ENCODE measurements at places on chromosomes 4 and X.

- no peak for DNase-seq
Observed at GRCh38 chr4:171710743-171711142, 102.5 kb upstream of the GALNTL6 start.

DNA sequence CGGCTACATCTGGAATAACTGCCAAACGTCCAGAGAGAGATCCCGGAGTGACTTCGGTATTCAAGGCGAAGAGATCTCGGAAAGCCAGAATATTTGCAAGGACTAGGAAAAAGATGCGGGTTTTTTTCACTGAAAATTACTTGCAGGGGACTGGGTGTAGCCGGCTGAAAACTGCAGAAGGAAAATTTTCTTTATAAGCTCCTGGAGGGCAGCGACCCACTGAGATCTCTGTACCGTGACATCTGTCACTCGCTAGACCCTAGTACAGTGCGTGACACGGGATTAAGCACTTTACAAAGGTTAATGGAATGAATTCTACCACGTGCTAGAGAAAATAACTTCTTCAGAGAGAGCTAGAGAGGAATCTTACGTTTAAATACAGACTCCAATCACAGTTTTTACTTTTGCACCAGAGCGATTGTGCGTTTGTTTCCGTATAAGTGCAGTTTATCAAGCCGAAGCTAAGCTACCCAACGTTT lies 1.1 kb upstream of the LCORL start:
- DNase-seq: no peak

DNA sequence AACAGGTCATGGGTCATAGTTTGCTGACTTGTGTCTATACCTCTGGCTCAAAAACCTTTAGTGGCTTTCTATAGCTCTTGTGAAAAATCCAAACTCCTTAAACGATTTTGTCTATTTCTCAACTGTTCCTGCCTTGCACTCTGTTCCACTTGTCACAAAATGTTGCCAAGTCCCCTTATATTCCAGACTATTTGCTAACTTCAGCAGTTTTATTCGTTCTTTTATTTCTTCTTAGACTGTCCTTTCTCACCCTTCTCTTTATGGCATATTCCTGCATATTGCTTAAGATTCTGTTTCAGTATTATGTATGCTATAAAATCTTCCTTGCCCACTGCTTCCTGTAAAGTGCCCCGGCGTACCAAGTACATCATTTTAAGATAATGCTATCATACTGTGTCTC lies 80.8 kb downstream of the RAB28 start:
- no peak for DNase-seq

DNA sequence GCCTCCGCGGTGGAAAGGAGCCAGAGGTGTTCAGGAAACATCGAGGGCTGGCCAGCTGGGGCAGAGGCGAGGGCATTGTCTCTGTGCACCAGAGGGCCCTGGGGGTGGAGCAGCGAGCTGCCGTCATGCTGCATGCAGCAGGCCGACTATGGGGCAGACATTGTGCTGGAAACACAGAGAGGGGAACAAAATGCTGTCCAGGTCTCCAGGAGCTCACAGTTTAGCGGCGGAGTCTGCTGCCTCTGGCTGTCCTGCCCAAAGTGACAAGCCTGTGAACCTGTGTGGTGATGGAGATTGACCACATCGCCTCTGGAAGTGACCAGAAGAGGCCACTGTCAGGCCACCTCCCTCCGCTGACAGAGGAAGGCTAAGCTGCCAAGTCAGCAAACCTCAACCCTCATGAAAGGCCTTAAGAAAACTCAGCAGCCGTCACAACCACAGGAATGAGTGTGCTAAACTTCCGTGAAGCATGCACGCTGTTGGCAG lies 20.1 kb upstream of the SASH3 start:
- DNase-seq: peak; percentile 39

GRCh38 chr4:147340111-147340510 lies 140.8 kb upstream of the EDNRA start:
- no peak for DNase-seq

GRCh38 chrX:41559235-41560052 lies 112.3 kb downstream of the NYX start:
- DNase-seq: peak; percentile 4

DNA sequence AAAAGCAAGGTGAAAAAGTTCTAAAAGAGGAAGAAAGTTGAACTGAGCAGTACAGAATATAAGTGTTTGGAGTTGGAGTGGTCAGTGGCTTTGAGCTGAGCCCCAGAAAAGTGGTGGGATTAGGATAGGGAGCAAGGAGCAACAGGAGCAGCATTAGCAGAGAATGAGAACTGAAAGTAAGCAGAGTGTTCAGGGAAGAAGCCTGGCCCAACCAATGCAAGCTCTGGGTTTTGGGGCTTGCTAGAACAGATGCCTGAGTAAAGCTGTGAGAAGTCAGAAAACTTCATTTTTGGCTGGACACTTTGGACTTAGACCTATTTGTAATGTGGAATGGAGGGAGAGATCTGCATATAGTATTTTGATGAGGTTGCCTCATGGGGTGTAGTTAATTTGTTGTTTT lies 17.8 kb downstream of the JADE1 start:
- no peak for DNase-seq

GRCh38 chr4:101813604-101814003 lies 23.1 kb downstream of the BANK1 start:
- DNase-seq: no peak

GRCh38 chr4:38149472-38149996 lies 189.3 kb downstream of the PTTG2 start:
- no peak for DNase-seq

- no peak for DNase-seq
Observed at GRCh38 chr4:89403826-89404225, 96.2 kb upstream of the GPRIN3 start.

Data from activated T-helper 9 cell treated with anti-CD3 and anti-CD28 coated beads, Interleukin-2, amount 50 U/mL, for 16 hours (primary cell).